ENCODE measurements at places on chromosomes 12 and 14.

DNA sequence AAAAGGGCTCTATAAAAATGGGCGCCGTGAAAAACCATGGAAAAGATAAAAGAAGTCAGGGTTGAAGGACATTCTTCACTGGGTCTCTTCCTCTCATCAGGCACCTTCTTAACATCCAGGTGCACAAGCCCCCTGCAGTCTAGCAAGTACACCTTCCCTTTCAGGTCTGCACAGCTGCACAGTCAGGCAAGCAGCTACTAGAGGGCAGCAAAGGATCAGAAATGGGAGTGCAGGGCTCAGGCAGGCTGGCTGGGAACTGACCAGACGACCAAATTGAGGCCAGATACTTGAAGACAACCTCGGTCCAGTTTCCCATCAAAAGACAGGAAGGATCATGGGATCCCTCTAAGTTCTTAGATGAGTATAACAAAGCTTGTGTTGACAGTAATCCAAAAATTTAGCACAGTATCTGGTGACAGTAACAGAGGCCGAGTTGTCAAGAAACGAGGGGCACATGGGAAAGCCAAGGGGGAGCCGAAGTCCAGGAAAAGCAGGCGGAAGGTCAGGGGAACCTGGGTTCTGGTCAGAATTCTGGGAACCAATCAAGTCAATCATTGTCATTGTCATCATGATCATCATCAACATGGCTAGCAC, 10.1 kb upstream of the GRIP1 start:
- DNase-seq, result peak; percentile 44

DNA sequence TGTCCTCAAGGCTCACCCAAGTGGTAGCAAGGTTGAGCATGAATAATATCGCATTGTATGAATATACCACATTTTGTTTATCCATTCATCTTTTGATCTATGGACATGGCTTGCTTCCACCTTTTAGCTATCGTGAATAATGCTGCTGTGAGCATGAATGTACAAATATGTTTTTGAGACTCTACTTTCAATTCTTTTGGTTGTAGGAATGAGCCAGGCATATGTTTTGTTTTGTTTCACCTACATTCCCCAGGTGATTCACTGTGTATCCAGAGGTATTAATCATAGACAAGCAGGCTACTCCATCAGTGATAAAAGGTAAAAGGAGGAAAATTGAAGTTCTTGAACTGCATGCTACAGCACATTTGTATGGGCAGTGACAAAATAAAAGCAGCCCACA, 35.8 kb downstream of the CDKL1 start:
- no peak for DNase-seq

DNA sequence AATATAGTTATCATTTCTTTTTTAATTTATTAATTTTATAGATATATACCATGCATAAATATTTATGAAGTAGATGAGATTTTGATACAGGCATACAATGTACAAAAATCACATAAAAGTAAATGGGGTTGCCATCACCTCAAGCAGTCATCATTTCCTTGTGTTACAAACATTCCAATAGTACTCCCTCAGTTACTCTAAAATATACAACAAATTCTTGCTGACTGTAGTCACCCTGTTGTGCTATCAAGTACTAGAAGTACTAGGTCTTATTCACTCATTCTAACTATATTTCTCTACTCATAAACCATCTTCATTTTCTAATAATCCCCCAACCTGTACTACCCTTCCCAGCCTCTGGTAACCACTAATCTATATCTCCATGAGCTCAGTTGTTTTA, 432.6 kb upstream of the SYT1 start:
- DNase-seq, result no peak

DNA sequence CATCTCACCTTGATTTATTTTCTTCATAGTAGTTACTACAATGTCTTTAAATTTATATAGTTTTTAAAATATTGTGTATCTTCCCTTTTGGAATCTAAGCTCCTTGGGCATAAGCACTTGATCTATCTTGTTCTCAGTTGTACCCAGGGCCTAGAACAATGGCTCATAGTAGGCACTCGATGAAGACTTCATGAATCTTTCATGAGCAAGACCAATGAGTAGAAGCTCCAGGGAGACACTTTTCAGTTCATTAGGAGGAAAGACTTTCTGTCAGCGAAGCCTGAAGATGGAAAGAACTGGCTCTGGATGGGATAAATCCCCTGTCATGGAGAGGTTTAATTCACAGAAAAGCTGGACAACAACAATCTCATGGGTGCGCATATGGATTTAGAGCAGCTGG, 140.2 kb upstream of the CRY1 start:
- no peak for DNase-seq

GRCh38 chr12:12376646-12377448, 20.0 kb downstream of the BORCS5 start:
- DNase-seq, result peak; percentile 41

DNA sequence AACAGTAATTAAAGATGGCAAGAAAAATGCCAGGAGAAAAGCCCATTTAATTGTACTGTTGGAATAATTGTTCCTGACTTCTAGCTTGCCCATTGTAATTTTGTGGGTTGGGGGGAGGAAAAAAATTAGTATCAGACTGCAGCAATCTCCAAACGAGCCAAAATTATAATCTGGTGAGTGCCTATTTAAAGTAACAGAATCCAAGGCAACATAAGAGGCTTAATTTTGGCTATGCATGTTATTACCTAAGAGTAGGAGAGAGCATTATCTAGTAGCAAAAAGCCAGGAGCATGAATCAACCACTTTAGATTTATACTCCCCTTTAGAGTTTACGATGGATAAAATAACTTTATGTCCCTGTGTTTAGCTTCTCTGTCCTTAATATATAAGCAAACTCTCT, 14.6 kb upstream of the DENND5B start:
- DNase-seq, result no peak

DNA sequence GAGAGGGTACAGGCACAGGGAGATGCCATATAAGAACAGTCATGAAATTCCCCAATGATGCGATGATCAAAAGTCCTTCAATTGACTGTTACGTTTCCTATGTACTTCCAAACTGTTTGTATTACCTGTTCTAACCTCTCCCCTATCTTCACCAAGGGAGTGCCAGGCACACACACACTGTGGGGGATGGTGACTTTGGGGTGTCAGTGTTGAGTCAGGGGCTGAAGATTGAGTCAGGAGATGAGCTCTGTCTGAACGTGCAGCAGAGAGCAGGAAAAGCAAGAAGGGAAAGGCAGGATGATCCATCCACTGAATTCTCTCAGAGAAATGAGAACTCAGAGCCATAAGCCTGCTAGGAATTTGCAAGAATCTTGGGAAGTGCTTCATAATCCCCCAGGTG, 153.4 kb downstream of the EFCAB11 start:
- no peak for DNase-seq

DNA sequence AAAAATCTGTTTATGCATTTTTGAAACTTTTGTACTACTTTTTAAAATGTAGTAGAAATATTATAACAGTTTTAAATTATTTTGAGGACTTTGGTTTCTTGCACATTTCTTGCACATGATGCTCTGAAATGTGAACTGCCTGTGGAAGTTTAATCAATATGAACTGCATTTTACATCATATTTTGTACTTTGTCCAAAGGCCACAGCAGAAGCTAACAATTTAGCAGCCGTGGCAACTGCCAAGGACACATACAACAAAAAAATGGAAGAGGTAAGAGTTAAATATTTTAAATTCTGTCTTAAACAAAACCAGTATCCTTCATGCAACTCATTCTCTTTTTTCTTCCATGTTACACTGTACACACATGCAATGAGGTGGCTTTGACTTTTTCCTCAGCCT, 45.1 kb downstream of the SAV1 start:
- DNase-seq, result no peak

- peak; percentile 39 for DNase-seq
Observed at GRCh38 chr12:66398931-66399910, 96.9 kb downstream of the HELB start.

DNA sequence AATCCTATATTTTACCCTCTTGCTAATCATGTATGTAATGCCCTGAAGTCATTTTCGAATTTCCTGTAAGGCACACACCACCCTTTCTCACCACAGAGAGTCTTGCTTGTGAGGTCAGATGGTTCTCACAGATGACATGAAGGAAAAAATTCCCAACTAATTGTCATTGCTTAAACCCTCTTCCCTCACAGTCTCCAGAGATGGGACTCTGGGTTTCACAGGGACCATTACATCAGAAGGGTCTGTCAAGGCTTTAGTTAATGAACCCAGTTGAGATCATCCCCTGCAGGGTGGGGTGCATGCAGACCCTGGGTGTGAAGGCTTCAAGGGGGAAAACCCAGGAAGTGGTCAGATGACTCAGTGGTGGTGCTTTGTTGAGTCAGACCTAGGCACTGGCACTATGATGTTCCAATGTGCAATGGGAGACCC, 229.6 kb downstream of the BCAT1 start:
- DNase-seq, result peak; percentile 75

- peak; percentile 78 for DNase-seq
Observed at GRCh38 chr12:62256408-62257096, 3.7 kb upstream of the USP15 start.

- no peak for DNase-seq
Observed at GRCh38 chr12:2429032-2429431, 365.7 kb upstream of the FKBP4 start.

DNA sequence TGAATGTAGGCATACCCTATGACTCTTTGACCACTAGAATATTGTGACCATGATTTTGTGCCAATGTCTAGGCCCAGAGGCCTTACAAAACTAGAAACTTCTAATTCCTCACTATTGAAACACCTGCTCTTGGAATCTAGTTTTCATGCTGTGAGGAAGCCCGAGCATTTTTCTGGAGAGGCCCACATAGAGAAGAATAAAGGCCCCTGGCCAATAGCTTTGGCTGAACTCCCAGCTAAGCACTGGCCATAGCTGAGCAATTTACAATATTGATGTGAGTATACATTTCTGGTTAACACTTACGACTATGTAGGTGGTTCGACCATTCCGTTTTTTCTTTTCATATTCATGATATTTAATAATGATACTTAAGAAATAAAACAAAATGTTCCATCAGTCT, 190.3 kb downstream of the KCNH5 start:
- no peak for DNase-seq

DNA sequence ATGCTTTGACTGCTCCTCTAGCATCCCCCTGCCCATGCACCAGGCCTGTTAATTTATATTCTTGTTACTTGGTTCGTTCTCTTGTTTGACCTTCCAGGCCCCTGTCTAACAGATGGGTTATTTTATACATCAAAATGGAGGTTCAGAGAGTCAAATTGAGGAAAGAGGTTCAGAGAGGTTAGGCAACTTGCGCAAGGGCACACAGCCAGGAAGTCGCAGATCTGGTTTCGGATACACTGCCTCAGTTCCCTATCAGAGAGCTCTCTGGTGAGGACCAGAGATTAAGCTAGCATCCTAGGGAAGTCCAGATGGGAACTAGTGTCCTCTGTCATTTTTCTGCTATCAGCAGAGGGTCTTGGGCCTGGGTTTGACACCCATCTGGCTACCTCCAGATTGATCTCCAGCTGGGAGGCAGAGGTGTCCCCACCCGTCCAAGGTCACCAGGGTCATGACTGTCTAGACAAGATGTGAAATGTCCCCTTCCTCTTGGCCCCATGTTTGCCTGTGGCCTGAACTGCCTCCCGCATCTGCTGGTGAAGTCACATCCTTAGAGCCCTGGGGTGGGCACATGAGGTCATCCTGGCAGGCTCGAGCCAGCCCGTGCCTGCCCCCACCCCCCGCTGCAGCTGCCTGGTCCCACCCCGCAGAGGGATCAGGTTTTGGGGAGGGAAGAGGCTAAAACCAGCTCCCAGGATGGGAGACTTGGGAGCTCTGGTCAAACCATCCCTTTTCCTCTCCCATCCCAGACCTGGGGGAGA, 84.3 kb upstream of the NCOR2 start:
- peak; percentile 40 for DNase-seq

GRCh38 chr14:67240168-67240932, 885 bp upstream of the PALS1 start:
- peak; percentile 85 for DNase-seq

DNA sequence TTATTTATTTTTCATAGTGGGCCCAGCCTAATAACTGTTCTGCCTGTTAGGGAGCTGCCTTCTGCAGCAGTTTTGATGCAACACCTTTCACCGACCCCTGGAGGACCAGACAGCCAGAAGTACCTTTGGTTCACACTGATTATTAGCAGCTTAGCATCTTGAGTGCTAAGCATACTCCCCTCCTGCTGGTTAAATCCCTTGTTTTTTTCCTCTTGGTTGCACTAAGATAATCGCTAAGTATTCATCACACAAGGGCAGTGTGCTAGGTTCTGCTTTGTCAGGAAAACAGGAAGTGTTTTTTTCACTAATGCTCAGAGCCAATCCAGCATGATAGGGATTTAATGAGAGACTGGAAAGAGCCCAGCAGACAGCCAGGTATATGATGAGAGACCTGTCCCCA, 437.0 kb downstream of the FUT8 start:
- DNase-seq, result peak; percentile 8

- DNase-seq, result peak; percentile 96
Observed at GRCh38 chr12:64625243-64626077, 15.2 kb downstream of the RASSF3 start.

DNA sequence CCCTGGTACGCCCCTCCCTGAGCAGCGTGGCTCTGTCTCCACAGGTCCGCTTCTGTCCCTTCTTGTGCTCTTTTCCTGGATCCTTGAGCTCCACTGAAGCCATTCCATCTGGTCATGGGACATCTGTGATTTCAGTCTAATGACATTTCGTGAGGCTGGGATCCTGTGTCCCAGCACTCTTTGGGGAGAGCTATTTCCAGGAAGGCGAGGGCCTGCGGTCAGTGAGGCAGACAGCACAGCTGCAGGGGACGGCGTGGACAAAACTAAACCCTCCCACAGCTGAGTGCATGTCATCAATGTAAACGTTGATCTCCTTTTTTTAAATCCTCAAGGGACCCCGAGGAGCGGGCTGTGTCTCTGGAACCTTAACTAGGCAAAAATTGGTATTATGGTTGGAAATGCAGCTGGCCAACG, 127.7 kb downstream of the DACT1 start:
- no peak for DNase-seq

DNA sequence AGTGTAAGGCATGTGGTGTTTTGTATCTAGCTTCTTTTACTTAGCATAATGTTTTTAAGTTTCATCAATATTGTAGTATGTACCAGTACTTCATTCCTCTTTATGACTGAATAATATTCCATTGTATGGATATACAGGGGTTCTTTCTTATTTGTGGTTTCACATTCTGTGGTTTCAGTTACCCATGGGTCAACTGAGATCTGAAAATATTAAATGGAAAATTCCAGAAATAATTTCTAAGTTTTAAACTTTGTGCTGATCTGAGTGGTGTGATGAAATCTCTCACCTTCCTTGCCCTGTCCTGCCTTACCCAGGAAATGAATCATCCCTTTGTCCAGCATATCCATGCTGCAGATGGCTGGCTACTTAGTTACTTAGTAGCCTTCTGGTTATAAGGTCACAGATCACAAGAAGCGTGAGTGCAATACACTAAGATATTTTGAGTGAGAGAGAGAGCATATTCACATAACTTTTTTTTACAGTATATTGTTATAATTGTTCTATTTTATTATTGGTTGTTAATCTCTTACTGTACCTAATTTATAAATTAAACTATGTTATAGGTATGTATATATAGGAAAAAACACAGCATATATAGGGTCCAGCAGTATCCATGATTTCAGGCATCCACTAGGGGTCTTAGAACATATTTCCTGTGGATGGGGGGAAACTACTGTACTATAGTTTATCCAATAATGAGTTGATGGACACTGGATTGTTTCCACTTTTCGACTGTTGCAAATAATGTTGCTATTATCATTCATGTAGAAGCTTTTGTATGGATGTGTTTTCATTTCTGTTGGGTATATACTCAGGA, 59.6 kb upstream of the LRTM2 start:
- peak; percentile 28 for DNase-seq

Measured in suppressor macrophage (primary cell).